HAP-1 (cell line): ENCODE measurements at places on chromosomes 11 and 22.

DNA sequence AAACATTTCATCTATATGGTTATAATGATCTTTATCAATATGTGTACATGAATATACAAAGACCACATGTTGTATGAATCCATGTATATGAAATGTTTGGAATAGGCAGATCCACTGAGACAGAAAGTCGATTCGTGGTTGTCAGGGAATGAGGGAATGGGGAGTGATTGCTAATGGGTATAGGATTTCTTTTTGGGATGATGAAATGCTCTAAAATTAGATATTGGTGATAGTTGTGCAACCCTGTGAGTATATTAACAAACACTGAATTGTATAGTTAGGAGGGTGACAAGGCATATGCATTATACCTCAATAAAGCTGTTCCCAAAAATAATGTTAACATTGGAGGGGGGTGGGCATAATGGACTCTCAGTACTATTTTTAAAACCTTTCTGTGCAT lies 5.0 kb upstream of the PTPMT1 start:
- DNase-seq: no peak

DNA sequence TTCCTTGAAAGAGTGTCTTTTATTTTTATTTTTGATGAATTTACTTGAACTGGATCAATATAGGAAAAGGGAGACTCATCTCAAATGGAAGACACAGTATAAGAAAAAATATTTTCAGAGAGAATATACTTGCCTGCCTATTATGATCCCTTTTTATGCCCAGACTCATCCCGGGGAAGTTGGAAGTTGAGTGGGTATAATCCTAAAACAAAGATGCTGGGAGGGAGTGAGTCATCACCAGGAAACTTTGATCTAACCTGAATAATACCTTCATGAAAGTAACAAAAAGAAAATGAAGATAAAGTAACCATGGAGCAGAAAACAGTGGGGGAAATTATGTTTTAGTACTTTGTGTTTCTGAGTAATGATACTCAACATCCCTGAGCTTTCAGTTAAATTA lies 1514.0 kb downstream of the FAM181B start:
- DNase-seq: no peak

DNA sequence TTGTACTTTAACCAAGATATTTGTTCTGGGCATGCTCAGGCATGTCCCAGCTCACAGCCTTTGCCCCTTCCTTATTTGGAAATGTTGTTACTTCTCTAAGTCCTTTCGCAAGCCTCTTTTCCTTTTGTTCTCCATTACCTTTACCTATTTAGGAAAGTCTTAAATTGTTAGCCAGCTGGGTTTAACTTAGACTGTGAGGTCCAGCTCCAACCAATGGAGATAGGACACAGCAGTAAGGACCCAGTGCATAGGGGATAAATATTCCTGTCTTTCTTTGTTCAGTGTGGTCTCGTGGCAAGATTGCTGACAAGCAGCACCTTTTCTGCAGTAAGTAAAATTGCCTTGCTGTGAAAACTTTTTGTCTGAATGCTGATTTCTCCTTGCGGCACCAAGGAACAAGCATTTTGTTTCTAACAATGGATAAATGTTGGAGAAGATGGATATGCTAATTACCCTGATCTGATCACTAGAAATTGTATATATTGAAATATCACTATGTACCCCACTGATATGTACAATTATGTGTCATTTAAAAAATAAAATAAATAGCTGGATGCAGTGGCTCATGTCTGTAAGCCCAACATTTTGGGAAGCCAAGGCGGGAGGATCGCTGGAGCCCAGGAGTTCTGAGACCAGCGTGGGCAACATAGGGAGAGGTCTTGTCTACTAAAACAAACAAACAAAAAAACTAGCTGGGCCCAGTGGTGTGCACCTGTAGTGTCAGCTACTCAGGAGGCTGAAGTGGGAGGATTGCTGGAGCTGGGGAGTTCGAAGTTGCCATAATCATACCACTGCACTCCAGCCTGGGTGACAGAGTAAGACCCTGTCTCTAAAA lies 31.9 kb upstream of the FTH1 start:
- peak; percentile 6 for DNase-seq

GRCh38 chr22:31075961-31076360 lies 5.2 kb upstream of the SMTN start:
- no peak for DNase-seq

- DNase-seq: no peak
Observed at GRCh38 chr11:28654191-28654590, 546.0 kb downstream of the METTL15 start.
